Activated CD4-positive, alpha-beta T cell treated with anti-CD3 and anti-CD28 coated beads, Interleukin-10, Interleukin-2, amounts not matched to agents 100 ng/mL and 50 ng/mL, durations not matched to agents 16 hours and 8 hours (primary cell): ENCODE measurements at places on chromosomes 4 and X.

DNA sequence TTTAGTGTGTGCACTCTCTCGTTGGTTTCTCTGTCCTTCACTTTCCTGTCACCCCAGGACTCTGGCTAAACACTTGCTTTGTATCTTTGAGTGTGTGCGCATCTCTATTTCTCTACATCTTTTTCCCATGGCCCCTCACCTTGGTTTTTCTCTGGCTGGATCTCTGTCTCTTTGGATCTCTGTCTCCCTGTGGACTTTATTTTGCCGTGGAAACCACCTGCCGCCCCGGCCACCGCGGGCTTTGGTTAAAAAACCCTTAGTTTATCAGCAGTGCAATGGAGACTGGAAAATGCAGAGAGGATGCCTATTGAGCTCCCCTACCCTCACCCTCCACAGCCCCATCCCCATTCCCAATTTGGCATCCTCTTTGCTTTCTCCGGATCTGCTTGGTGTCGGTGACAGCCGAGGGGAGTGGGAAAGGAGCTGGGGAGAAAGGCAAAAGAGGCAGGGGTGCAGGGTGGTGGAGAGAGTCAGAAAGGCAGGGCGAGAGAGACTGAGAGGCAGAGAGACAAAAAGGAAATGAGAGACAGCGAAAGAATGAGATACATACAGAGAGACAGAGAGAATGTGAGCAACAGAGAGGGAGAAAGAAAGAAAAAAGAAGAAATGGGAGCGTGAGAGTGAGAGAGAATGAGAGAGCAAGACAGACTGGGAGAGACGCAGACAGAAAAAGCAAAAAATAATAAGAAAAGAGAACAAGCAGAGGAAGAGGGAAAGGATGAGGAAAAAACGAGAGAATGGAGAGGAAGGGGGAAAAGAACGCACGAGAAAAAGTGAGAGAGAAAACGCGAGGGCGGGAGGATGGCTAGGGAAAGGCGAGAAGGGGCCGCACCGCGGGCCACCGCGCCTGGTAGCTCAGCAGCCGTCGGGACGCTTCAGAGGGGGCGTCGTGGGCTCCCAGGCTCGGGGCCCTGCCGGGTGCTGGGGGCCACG lies 688 bp downstream of the GPR101 start:
- DNase-seq, result no peak

DNA sequence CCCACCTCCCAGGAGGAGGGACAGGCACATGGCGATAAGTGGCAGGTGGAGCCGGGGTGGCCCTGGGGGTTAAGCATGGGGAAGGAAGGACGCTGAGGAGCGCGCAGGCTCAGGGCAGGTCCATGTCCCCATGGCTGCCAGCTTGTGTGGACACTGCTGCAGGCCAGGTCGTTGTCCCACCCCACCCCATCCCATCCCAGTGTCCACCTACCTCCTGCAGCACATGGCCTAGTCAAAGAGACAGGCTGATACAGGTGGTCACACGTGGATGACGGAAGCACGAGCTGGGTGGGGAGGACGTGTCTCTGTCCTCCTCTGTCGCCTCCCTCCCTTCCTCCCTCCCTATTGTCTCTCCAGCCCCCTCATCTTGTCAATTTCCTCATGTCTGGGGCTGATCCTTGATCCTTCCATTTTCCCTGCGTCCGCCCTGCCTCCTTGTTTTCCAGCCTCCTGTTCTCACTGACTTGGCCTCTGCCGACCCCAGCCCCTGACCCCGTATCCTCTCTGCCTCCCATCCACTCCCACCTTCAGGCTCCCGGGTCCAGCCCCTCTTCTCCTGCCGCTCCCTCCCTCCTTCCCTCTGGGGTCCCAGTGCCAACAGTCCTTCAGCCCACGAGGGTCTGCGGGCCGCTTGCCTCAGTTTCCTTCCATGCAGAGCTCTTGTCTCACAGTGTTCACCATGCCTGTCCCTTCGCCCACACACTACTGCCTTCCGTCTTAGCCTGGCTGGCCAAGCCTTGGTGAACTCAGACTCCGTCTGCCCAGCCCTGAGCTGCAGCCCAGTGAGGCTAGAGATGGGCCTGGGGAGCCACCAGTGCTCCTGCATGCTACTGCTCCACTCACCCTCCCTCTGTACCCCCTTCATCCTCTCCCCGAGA lies 15.5 kb upstream of the ADD1 start:
- no peak for DNase-seq

- peak; percentile 9 for DNase-seq
These were observed 310.0 kb downstream of the PRR32 start for GRCh38 chrX:127129510-127129909.

GRCh38 chr4:8427761-8428287 lies 12.7 kb downstream of the ACOX3 start:
- peak; percentile 28 for DNase-seq

- DNase-seq, result peak; percentile 3
These were observed 39.8 kb upstream of the ATOH1 start for GRCh38 chr4:93788712-93789111.

DNA sequence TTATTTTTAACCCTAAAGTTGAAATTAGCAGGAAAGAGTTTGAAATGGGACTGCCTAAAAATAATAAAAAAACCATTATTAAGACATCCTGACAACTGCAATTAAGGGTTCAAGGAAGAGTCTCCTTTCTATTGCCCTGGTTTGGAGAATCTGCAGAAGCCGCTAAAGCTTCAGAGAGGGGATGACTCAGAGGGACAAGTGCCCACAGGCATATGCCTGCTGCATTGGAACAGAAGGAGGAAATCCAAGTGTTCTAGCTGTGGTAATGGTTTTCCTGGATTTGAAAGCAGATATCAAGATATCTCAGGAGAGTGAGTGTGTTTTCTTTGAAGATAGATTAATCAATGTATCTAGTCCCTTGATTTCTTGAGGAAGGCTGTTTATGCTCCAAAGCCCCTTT lies 235.1 kb upstream of the TAPT1 start:
- DNase-seq, result no peak

- no peak for DNase-seq
These were observed 63.7 kb upstream of the TXK start for GRCh38 chr4:48197643-48198237.

- no peak for DNase-seq
These were observed 69.0 kb upstream of the HDAC8 start for GRCh38 chrX:72641611-72642010.

DNA sequence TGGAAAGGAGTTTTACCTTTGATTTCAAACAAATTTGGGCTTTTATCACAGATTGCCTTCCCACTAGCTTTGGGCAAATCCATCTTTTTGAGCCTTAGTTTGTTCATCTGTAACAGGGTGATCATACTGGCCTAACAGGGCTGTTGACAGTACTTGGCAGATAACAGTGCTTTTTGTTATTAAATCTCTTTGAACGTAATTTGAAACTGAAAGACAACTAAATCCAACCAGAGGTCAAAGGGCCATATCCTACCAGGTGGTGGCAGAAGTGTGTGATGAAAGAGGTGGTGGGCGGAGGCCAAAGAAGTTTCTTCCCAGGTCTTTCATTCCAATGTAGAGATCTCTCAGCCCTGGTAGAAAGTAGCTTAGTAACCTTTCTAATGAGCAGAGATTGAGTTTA lies 35.2 kb upstream of the TADA2B start:
- DNase-seq, result no peak

DNA sequence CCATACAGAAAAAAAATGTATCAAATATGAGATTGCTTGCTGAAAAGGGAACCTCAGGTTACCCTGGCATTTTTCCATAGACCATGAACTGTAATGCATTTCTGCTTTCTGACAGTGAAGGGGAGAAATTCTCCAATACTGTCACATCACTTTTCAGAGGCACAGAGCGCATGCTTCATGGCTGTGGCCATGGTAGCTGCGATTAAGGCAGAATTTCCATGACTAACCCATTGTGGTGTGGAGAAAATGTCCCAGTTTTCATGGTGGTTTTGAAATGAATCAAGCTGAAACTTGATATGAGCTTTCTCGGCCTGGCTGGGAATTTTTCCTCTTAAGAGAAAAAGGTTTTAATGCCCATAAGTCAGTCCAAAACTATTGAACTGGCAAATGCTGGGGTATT lies 39.5 kb upstream of the MAP3K15 start:
- DNase-seq, result peak; percentile 75

DNA sequence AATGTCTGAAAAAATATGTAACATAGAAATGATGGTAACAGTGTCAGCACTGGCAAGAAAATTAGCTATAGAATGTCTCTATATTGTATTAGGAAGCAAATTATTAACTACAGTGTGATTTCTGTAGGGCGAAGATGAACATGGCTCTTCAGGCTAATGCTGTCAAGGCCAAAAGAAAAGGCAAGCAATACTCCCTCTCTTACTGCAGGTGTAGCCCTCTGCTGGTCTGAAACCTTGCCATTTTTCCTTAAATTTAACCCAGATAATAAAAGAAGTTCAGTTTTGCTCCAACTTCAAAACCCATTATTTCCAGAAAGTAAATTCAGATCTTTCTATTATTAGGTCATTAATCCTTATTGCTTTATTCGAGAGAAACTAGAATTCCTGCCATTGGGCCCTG lies 215.9 kb downstream of the LRBA start:
- no peak for DNase-seq
